ENCODE measurements at places on chromosomes 6 and 20.

DNA sequence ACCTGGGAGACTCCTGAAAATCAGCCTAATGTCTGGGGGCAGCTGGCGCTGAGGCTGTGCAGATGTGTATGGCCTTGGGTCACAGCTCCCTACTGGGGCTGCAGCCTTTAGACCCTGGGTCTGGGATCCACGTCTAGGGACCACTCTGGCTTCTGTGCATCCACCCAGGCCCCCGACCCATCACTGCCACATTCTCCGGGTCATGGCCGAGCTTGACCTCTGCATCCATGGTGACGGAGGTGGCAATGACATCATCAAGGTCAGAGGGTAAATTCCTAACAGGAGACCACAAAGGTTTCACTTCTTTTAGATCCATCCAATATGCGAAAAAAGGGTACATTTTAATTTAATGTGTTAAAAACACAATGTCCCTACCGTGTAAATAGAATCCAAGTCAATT, 14.5 kb upstream of the PCMTD2 start:
- no peak overlapping the region for H3K4me3 ChIP-seq
- no peak for DNase-seq
- H3K36me3 ChIP-seq, result no peaks in the 10 kb centered on the region
- H3K27me3 ChIP-seq, result no peaks in the 10 kb centered on the region

DNA sequence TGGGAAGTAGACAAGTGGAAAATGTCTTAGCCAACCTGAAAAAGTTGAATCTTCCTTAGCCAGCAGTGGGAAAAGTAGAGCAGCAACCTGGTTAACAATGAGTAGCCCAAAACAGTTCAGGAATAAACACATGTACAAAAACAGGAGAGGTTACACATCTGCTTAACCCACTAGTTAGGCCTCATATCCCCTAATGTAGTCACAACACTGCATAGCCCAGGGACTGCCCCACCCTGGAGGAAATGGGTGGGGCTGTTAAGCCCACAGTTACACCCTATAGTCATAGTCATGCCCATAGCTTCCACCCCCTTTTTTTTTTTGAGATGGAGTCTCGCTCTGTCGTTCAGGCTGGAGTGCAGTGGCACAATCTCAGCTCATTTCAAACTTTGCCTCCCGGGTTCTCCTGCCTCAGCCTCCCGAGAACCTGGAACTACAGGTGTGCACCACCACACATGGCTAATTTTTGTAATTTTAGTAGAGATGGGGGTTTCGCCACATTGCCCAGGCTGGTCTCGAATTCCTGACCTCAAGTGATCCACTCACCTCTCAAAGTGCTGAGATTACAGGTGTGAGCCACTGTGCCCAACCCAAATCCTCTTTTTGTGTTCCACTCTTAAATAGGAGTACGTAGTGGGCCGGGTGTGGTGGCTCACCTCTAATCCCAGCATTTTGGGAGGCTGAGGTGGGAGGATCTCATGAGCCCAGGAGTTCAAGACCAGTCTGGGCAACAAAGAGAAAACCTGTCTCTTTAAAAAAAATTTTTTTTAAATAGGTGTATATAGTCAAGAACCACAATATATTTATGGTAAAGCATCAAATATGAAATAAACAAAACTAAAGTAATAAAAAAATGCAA, 24.5 kb downstream of the ILRUN start:
- DNase-seq, result no peak
- no peak overlapping the region for H3K4me3 ChIP-seq
- H3K27me3 ChIP-seq, result no peaks in the 10 kb centered on the region
- no peaks in the 10 kb centered on the region for H3K36me3 ChIP-seq

- no peaks in the 10 kb centered on the region for H3K27me3 ChIP-seq
- H3K4me3 ChIP-seq, result no peak overlapping the region
- no peaks in the 10 kb centered on the region for H3K36me3 ChIP-seq
- no peak overlapping the region for H3K27ac ChIP-seq
- DNase-seq, result no peak
- no peaks in the 10 kb centered on the region for H3K4me1 ChIP-seq
Observed at GRCh38 chr6:163132050-163132750, 282.3 kb upstream of the QKI start.

DNA sequence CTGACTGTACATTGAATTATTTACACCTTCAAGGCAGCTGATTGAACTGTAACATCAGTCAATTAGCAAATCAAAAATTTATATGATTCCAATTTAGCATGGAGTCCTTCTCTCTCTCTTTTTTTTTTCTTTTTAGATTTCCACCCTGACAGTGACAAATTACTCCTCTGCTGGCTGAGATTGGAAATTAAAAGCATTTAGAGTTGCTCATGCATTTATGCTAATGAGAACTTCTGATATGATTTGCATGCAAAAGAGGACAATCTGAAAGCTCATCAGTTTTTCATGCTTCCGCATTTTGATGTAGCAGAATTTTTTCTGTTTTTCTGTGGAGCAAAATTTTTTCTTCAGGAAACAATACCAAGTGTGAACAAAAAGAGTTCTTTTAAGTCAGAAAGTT, 130.5 kb upstream of the NOX3 start:
- DNase-seq, result no peak
- H3K4me1 ChIP-seq, result no peaks in the 10 kb centered on the region
- no peak overlapping the region for H3K4me3 ChIP-seq
- no peak overlapping the region for H3K27ac ChIP-seq

- no peak overlapping the region for H3K27ac ChIP-seq
- H3K4me1 ChIP-seq, result peaks cover 9% of the 10 kb centered on the region
- no peaks in the 10 kb centered on the region for H3K36me3 ChIP-seq
- no peak overlapping the region for H3K4me3 ChIP-seq
- no peaks in the 10 kb centered on the region for H3K27me3 ChIP-seq
Observed at GRCh38 chr6:111845441-111845871, 27.8 kb downstream of the FYN start.

- peaks cover 2% of the 10 kb centered on the region for H3K4me1 ChIP-seq
- no peak overlapping the region for H3K27ac ChIP-seq
- H3K36me3 ChIP-seq, result peaks cover 3% of the 10 kb centered on the region
- H3K4me3 ChIP-seq, result no peak overlapping the region
- no peaks in the 10 kb centered on the region for H3K27me3 ChIP-seq
- DNase-seq, result no peak
Observed at GRCh38 chr20:24587384-24588046, 118.1 kb downstream of the SYNDIG1 start.
